AG20443 (cell line): ENCODE measurements at places on chromosomes 12 and 14.

- DNase-seq = peak; percentile 32
These were observed 41.9 kb upstream of the PLEKHG6 start for GRCh38 chr12:6268484-6269157.

- DNase-seq = peak; percentile 45
These were observed 27.9 kb upstream of the ATP2A2 start for GRCh38 chr12:110253176-110253575.

DNA sequence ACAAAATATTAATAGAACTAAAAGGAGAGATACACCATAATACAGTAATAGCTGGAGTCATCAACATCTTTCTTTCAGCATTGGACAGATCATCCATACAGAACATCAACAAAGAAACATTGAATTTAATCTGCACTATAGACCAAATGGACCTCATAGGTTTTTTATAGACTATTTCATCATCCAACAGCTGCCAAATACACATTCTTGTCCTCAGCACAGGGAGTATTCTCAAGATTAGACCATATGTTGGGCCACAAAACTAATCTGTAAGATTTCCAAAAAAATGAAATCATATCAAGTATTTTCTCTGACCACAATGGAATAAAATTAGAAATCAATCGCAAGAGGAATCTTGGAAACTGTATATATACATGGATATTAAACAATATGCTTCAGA is 86.9 kb downstream of the FSCB start:
- DNase-seq = no peak

DNA sequence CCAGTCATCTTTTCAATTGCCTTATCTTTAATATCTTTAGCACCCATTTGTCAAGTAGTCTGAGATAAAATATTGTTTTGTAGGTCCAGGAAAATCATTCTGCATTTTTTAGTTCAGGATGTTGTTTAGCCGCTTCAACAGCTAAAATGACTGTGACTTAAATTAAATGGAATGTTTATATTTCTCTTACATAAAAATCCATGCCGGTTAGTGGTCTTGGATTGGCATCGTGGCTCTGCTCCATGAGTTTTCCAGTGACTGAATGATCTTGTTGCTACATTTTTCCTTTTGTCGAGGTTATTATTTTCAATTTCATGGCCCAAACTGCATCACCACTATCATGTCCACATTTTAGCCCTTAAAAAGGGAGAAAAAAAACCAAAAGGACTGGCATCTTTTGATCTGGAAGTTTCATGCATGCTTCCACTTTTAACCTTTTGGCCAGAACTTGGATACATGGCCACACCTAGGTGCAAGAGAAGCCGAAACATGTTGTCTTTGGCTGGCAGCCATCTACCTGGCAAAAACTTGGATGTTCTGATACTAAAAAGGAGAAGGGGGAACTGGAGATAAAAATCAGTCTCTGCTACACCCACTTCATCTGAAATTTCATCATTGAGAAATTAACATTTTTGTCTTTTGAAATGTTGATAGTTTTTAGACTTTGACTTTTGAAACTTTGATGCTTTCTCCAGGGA is 142.4 kb downstream of the OTOGL start:
- DNase-seq = no peak

- peak; percentile 31 for DNase-seq
These were observed 724 bp downstream of the LTB4R start for GRCh38 chr14:24311837-24312615.

DNA sequence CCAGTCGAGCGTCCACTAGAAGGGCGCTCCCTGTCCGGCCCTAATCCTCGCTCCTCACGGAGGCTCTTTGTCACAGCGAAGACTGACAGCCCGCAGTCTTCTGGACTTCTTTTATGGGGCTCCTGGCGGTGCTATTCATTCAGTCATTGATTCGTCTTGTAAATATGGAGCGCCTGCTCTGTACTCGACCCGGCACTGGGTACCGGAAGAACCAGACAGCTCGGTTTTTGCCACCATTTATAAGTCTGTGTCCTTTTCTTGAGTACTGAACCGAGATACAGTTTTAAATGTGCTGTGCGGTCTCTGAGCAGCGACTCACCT is 570 bp downstream of the DMAC2L start:
- DNase-seq = no peak

- DNase-seq = no peak
These were observed 259.7 kb upstream of the TMEM132C start for GRCh38 chr12:128007250-128007649.

DNA sequence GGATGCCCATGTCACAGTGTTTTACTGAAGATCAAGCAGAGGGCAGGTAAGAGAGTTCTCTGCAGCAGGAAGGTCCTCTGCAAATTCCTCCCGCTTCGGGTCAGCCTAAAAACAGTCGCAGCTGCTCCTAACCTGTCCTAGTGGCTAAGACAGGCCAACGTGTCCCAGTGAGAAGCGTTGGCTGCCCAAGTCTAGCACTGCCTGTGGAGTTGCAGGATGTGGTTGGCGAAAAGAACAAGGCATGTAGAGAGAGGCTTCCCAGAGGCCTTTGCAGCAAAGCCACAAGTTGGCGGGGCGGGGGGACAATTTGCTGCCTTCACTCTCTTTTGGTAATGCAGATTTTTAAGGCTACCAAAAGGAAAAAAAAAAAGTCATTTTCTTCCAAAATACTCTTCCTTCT is 340.1 kb downstream of the BCL11B start:
- DNase-seq = no peak

GRCh38 chr12:10067942-10068341 is 30.8 kb downstream of the CLEC1A start:
- no peak for DNase-seq

DNA sequence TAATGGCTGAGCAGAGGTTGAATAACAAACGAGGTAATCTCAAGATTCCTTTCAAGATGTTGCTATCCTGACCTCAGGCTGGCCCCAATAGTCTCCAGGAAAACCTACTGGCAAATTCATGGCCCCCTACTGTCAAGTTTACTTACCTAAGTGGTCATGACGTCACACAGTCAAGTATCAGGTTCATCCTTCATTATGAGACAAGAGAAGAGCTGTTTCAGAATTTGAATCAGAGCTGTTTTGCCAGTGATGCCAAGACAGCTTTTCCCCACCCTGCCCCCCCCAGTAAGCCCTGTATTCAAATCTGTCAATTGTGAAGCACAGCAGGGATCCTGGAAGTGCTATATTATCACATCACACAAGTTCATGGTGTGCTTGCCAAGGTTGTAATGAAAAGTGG is 509.6 kb downstream of the NOVA1 start:
- no peak for DNase-seq

DNA sequence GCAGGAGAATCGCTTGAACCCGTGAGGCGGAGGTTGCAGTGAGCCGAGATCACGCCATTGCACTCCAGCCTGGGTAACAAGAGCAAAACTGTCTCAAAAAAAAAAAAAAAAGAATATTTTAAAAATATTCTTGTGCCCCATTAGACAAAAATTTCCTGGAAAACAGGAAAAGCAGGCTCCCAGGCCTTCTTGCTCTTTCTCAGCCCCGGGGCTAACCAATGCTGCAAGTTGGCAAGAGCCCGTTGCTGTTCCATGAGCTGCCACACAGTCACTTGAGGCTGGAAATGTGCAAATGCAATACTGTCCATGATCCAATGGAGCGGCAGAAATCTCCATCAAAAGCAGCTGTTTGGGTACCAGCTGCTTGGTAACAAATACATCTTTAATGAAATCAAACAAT is 994.7 kb downstream of the VRK1 start:
- DNase-seq = no peak

GRCh38 chr12:68468036-68468435 is 135.9 kb upstream of the MDM1 start:
- peak; percentile 49 for DNase-seq

DNA sequence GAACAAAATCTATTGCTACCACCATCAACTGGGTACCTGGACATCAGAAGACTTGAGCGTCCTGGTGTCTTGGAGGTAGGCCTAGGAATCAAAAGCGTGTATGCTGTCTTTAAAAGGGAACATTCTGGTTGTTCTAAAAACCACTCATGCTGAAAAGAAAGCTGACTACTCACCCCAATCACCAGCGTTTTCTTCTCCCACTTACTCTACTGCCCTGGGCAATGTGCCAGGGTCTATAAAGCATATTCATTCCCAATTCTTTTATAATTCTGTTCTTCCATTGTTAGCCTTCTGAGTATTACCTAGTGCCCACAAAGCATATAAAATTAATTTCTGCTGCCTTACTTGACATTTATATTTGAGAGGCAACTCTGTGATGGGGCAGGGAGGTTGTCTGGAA is 133.4 kb downstream of the KCNA5 start:
- no peak for DNase-seq

- DNase-seq = no peak
These were observed 60.7 kb downstream of the GALNT9 start for GRCh38 chr12:132268674-132269073.

- DNase-seq = no peak
These were observed 134.4 kb upstream of the NUDT4 start for GRCh38 chr12:93243382-93243688.
